Kidney tubule cell (primary cell): ENCODE measurements at places on chromosomes 2 and 18.
A peak's percentile ranks its signal among the peaks of the same experiment; 100 is the strongest.

GRCh38 chr2:106886916-106887758, 1.2 kb upstream of the ST6GAL2 start:
- peak; percentile 79 for DNase-seq

DNA sequence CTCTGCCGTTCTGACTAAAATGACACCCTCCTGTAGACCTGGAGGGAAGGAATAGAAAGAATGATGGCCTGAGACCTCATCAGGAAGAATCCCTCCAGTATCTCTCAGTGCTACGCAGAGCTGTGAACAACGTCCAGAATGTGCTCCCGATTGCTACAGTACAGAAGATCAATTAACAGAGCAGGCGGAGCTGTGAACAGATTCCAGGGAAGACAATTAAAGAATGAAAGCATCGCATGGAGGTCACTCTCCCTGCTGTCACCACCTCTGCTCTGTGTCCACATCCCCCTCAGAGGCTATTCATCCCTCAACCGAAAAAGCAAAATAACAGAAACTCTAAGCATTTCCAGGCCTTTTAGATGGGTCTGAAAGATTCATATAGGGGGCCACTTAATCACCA, 481.0 kb downstream of the EIPR1 start:
- no peak for DNase-seq

DNA sequence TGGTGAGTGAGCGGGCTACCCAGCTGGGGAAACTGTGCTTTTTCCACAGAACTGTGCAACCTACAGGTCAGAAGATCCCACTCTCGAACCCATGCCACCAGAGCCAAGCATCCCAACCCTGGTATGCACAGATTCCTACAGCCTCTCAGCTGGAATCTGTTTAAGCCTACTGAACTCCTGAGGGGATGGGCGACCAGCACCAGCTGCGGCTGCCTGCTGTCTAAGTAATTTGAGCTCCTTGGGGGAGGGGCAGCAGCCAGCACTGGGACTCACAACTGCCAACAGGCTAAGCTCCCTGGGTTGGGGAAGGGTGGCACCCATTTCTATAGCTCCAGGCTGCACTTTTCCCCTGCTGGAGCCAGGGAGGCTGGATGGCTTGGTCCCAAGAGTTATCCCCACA, 11.8 kb downstream of the CYP27C1 start:
- DNase-seq: no peak

GRCh38 chr18:10405816-10406663, 48.4 kb upstream of the APCDD1 start:
- no peak for DNase-seq

DNA sequence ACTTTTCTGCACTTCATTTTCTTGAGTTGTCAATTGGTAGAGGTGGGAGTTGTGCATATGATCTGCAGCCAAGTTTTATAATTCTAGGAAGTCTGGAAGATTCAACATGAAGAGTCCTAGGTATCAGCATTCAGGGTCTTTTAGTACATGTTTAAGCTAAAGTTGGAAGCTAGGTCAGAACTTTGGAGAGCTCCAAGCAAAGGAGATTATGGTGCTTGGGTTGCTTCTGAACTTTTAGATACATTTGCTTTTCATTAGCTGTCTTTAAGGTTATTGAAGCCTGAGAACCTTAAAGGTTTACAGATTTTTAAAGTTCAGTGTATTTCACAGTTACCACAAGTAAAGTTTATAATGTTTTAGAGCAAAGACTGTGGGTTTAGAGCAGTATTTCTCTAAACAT, 85.5 kb downstream of the EPC2 start:
- DNase-seq: no peak
